Activated CD4-positive, alpha-beta T cell treated with anti-CD3 and anti-CD28 coated beads, Interleukin-2, amount 50 U/mL, for 16 hours (primary cell): ENCODE measurements at places on chromosomes 11 and 22.

- no peak for DNase-seq
Measured at GRCh38 chr22:49368221-49368975, 459.3 kb downstream of the BRD1 start.

DNA sequence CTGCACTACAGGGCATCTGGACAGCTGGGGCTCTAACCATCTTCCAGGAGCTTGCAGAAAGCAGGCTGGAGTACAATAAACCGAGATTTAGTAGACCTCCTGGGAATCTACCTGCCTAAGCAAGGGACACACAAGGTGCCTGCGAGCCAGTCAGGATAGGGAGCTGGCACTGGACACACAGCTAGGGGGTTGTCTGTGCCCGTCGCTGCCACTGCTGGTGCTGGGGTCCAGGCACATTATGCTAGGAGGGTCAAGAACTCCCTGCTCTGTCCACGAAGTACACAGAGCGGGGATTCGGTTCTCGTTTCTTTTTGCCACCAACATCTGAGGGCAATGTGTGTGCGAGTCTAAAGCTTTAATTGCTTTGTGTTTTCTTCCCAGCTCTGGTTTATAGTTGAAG is 4.2 kb downstream of the RIC8A start:
- no peak for DNase-seq

GRCh38 chr11:111376181-111376871 is 2.7 kb downstream of the POU2AF1 start:
- peak; percentile 73 for DNase-seq

DNA sequence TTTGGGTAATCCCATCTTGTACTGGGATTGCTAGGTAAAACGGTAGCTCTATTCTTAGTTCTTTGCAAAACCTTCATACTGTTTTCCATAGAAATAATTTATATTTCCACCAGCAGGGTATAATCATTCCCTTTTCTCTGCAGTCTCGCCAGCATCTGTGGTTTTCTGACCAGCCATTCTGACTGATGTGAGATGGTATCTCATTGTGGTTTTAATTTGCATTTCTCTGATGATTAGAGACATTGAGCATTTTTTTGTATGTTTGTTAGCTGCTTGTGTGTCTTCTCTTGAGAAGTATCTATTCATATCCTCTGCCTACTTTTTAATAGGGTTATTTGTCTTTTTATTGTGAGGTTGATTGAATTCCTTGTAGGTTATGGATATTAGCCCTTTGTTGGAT is 220.9 kb downstream of the PGR start:
- DNase-seq, result no peak

DNA sequence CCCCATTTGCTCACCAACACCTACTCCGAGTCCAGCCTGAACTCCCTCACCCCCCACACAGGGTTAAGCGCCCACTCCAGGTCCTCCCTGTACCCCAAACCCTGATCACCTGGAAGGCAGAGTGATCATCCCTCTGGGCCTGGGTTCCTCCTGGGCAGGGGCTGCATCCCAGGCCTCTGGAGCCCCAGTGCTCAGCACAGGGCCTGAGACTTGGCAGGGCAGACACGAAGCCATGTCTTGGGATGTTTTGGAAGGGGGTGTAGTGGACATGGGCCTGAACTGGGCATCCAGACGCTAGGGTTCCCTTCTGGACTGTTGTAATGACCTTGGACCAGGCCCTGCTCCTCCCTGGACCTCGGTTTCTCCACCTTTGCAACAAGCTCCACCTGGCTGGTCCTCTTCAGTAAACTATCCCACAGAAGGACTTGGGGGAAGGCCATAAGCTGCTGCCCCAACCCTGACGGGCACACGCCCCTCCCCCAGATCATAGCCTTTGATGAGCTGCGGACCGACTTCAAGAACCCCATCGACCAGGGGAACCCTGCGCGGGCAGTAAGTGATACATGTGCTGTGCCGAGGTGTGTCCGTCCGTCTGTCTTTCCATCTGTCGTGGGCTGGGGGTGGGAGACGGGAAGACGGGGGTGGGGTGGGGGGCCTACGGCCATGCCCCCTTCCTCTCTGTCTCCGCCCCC is 3.9 kb downstream of the CNIH2 start:
- DNase-seq, result no peak

DNA sequence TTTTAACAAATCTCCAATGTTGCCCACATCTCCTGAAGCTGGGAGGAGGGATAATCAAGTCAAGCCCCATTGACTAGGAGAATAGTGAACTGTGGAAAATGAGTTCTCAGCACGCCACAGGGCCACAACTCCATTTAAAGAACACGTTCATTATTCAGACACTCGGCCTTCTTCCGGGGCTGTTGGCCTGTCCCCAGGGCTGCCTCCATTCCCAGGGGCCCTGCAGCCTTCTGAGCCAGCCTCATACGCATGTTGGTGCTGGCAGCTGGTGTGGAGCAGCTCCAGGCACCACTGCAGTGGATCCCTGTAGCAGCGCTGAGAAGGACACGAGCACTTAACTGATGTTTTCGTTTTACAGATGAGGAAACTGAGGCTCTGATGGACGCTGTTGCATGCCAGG is 87.5 kb upstream of the RCN1 start:
- no peak for DNase-seq

DNA sequence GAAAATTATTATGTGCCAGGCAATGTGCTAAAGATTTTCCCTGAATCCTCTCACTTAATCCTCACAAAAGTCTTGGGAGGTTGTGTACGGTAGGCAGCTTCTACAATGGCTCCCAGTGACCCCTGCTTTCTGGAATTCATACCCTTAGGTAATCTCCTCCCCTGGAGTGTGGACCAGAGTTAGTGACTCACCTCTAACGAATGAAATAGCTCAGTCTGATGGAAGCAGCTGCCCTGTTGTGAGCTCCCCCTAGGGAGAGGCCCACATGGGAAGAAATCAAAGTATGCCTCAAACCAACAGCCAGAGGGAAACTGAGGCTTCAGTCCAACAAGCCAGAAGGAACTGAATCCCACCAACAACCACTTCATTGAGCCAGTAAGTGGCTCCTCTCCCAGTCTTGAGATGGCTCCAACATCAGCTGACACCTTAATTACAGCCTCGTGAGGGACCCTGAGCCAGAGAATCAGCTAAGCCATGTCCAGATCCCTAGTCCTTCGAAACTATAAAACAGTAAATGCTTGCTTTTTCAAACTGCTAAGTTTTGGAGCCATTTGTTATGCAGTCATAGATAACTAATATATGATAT is 98.9 kb upstream of the ISX start:
- no peak for DNase-seq

GRCh38 chr22:20143883-20144665 is 6.8 kb downstream of the CCDC188 start:
- DNase-seq, result no peak

- no peak for DNase-seq
Measured at GRCh38 chr11:69062169-69062855, 13.6 kb downstream of the TPCN2 start.

GRCh38 chr11:18578975-18579598 is 9.4 kb downstream of the UEVLD start:
- peak; percentile 73 for DNase-seq

GRCh38 chr22:27642104-27642800 is 159.3 kb downstream of the MN1 start:
- no peak for DNase-seq

DNA sequence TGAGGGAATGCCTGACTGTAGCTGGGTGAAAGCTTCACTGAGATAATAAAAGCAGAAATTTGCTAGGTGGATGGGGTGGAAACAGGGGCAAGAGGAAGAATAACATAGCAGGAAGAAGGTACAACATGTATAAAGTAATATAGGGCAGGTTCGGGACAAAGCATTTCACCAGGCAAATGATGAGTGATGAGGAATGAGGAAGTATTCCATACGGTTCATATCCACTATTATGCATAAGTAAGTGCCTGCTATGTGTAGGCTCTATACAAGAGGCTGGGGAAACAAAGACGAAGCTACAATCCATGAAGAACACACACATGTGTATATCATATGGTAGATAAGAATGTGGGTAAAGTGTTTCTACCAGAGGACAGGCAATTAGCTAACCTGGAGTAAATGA is 7.9 kb downstream of the NDUFC2 start:
- DNase-seq, result no peak

DNA sequence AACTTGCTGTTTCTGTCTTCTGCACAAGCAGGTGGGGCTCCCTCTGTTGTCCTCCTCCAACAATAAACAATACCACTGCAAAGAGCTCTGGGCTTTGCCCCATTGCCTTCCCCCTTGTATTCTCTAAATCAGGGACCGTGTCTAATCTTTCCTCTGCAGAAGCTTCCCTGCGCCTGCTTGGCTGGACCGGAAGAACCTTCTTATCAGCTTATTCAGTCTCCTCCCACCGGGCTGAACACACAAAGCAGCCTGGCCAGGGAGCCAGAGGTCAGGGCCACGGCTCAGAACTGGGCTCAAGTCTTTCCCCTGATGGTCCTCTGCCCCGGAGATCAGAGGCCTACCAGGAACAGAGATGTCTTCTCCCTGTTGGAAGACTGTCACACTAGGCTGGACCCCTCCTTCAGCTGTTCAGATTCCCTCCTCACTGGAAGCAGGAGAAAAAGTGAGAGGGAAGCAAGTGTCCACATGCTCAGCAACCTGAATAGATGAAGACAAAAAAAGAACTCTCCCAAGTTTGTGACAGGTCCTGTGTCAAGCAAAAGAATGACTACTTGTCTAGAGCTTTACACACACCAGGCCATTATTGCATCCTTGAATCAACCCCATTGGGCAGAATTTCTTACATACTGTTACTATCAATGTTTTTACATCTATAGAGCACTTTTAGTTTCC is 63.7 kb downstream of the RAB30 start:
- DNase-seq, result no peak

- no peak for DNase-seq
Measured at GRCh38 chr22:38981005-38981991, 849 bp upstream of the APOBEC3B start.

GRCh38 chr11:46363031-46363407 is 15.8 kb downstream of the DGKZ start:
- DNase-seq, result no peak

DNA sequence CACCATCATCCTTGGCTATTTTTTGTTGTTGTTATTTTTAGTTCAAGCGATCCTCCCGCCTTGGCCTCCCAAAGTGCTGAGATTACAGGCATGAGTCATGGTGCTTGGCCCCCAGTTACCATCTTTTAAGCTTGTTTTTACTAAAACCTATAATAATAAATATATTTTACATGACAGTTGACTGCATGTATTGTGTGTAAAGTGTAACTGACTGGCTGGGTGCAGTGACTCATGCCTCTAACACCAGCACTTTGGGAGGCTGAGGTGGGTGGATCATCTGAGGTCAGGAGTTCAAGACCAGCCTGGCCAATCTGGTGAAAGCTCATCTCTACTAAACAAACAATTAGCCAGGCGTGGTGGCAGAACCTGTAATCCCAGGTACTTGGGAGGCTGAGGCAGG is 386.2 kb downstream of the TENM4 start:
- DNase-seq, result no peak

DNA sequence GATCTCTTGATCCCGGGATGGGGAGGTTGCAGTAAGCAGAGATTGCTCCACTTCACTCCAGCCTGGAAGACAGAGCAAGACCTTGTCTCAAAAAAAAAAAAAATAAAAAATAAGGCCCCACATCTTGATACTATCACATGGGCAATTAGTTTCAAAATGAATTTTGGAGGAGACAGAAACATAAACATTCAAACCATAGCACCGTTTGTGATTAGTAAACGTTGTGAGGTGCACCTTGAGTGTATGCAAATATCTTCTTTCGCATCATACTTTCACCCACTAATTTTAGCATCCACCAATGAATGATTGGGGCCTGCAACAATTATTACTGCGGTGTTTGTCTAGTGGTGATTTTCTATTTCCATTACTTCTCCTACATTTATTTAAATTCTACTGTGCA is 11.0 kb upstream of the SPDYC start:
- no peak for DNase-seq

DNA sequence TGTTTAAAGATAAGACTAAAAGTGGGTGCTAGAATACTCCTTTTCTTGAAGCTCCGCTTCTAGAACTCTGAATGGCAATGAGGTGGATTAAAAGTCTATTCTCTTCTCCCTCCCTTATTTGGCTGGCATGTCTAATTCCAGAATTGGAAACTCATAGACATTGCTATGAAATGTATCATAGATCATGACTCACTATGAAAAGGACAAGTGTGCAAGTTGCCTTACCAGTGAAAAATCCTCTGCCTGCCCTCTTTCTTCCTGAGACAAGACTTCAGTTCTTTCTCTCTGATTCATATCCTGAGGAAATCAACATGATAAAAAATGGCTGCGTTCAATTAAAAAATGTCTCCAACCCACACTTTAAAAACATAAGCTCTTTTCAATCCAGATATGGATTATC is 73.2 kb upstream of the BLID start:
- DNase-seq, result no peak

DNA sequence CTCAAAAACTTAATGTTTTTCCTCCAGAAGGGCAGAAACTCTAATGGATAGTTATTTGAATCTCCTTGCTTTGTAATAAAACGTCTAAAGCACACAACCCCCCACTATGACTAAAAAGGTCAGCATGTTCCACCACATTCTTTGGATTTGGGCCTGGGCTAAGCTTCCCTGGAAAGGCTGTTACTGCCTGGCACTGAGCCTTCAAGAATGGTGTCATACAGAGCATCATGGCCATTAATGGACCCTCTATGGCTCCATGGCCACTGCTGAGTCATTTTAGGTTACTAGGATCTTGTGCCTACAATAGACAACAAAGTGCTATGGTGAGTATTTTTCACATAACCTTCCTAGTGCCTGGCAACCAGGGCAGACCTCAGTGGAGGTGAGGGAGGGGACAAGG is 242.6 kb upstream of the FAT3 start:
- DNase-seq, result no peak

GRCh38 chr22:31490496-31490925 is 869 bp upstream of the EIF4ENIF1 start:
- peak; percentile 73 for DNase-seq

GRCh38 chr22:37412495-37413250 is 14.6 kb downstream of the ELFN2 start:
- no peak for DNase-seq

DNA sequence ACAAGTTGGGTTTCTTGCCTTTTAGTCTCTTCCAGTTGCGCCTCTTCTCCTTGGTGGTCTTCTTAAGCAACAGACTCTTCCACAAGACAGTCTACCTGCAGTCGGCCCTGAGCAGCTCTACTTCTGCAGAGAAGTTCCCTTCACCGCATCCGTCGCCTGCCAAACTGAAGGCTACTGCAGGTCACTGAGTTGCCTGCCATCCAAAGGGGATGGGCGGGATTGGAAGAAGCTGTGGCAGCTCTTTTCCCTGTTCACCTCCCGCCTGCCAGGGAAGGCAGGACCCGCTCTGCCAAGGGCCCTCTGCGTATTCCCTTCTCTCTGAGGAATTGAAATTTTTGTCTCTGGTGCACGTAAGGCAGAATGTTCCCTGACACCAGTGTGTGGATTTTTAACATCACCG is 9.2 kb upstream of the STT3A start:
- no peak for DNase-seq

GRCh38 chr22:29427176-29427760 is 11.1 kb upstream of the RFPL1 start:
- no peak for DNase-seq
